ENCODE measurements at places on chromosomes 1 and 21.

DNA sequence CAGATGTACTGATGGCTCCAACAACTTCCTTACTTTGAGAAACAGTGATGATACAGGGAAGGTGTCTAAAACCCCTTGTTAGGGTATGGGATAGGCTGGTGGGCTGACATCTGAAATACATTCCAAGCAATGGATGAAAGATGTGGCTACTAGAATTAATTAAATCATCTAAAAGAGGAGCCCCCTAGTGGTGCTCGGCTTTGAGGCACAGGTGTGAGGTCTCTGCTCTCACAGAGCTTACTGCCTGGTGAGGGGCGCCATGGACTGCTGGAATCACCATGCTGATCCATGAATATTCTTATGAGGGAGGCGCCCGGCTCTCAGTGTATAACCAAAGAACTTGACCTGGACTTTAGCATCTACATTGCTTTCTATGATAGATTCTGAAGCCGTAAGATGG is 48.5 kb downstream of the GNG4 start:
- no peak for DNase-seq

DNA sequence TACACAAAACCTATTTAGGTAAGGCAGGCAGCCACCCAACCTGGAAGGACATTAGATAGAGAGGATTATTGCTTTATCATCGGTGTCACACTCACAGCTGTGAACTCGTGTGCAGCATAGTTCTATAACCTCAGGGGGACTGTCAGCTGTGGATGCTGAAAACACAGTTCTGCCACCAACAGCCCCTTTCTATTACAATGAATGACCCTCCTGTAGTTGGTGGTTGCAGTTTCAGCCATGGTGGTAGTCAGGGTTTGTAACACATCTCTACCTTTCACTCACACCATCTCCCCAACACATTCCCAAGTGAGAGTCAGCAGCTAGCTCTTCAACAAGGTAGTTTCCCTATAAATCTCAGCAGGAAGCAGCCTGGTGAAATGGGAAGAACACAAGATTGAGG is 136.8 kb downstream of the ZC3H11B start:
- no peak for DNase-seq

DNA sequence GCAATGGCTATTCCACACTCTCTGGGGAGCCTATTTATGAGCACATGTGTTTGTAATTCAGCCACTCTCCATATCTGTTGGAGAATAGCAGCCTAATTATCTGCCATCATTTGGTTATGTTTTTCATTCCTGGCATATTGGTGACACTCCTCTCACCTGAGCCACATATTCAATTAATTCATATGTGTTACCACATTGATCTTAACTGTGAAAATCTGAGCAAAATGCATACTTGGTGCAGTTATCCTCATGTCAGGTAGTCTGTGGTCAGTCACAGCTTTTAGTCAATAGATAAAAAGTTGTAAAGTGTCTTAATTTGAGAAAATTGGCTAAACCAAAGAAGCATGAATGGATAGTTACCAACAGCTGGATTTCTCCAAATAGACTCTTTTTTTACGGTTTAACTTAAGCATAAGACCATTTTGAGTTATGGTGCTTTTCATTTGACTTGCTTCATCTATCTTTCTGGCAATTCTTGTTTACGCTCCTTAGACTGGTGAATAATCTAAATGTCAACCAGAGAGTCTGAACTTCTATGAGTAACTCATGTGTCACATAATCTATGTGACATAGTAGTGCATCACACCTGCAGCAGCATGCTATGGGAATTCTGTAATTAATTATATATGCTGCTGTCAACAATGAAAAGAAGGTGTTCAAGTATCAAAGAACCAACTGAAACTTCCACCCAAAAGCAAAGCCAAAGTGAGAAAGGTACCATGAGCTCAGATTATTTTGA is 187.7 kb upstream of the SGIP1 start:
- no peak for DNase-seq

DNA sequence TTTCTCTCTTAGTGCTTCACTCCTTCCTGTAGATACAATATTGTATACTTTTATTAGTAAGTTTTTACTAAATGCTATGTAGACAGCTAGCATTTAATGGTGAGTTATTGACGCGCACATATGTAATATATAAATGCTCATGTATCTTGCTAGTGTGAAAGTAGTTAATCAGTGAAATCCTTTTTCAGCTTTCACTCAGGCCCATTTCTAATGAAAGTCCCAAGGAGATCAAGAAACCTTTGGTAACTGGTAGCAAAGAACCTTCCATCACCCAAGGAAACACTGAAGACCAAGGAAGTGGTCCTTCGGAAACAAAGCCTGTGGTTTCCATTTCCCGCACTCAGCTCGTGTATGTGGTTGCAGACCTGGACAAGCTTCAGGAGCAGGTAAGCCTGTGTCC is 27.2 kb downstream of the AGT start:
- no peak for DNase-seq

- no peak for DNase-seq
These were observed 110.8 kb downstream of the WDR4 start for GRCh38 chr21:42768324-42769121.

DNA sequence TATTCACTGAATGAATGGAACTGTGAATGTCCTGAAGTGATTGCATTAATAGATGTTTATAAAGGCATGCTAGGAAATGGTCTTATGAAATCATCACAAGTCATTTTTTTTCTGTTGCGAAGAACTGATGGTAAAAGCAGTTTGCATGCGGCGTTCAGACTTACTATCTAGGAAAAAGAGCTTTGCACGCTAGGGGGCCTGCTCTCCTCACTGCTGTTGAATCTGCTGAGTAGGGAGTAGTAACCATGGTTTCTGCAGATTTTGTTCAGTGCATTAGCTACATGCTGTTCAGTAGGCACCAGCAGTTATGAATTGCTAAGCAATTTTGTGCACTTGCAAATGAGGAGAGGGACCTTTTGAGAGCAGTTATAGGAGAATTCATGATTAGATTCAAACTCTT is 57.9 kb downstream of the CENPF start:
- peak; percentile 90 for DNase-seq

- DNase-seq = no peak
These were observed 27.7 kb upstream of the KANK4 start for GRCh38 chr1:62346886-62347285.

- DNase-seq = peak; percentile 19
These were observed 26.9 kb downstream of the EDARADD start for GRCh38 chr1:236421022-236421421.

GRCh38 chr1:21703318-21703963 is 34.3 kb upstream of the RAP1GAP start:
- DNase-seq = peak; percentile 83

DNA sequence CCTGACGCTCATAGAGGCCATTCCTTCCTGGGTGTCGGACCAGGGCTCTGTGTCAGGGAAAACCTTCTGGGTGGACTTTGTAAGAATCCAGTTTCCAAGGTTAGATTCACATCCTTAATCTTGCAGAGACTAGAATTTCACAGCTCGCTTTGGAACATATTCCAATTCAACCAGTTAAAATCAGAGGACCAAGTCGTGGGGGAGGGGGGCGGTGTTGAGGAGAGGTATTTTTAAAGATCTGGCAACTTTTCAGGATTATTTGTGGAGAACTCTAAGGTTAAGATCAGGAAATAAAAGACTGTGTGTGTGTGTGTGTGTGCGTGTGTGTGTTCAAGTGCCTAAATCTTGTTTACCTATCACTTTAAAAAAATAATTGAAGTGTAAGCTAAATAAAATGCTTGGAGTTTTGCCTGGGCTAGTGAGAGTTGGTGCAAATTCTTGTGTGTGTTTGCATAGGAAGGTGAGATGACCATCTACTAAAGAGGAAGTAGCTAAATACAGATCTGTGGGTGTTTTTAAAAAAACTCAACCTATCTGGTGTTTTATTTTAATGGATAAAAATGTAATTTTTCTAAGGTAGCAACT is 21.8 kb downstream of the TENT5C start:
- DNase-seq = no peak

GRCh38 chr21:29343519-29343918 is 44.8 kb downstream of the BACH1 start:
- DNase-seq = peak; percentile 56

- DNase-seq = no peak
These were observed 373.4 kb downstream of the LMX1A start for GRCh38 chr1:164983023-164983650.

DNA sequence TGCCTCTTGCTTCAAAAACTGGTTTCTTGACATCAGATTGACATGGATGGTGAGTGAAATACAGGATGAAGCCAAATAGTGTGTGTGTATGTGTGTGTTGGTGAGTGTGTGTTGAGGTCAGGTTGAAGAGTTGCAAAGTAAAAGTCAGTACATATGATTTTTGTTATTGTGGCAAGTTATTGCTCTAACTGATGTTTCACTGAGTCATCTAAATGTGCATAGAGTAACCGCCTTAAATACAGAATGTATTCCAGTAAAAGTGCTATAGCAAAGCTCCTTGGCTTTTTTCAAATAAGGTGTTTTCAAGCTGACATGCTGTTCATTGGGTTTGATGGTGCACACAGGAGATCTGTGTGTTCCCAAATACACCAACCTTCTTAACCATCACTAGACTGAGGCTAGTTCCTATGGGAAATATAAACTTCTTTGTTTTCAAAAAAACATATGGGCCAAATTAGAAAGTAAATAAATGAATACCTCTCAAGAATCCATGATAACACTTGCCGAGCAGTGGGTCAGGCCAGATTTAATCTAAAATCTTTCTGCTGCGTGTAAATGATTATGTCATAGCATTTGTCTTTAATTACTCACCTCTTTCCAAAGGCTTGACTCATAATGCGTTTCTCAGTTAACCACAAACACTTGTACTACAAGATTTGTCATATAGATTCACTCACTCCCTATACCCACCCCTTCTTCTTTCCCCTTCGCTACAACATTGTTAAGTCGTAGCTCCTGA is 151.1 kb downstream of the LYPLAL1 start:
- peak; percentile 77 for DNase-seq

Data from stromal cell of bone marrow (primary cell).